Stimulated activated CD8-positive, alpha-beta memory T cell treated with anti-CD3 and anti-CD28 coated beads, Interleukin-2, amount 100 ng/mL, for 1 hour (primary cell): ENCODE measurements at places on chromosomes 5 and 9.

DNA sequence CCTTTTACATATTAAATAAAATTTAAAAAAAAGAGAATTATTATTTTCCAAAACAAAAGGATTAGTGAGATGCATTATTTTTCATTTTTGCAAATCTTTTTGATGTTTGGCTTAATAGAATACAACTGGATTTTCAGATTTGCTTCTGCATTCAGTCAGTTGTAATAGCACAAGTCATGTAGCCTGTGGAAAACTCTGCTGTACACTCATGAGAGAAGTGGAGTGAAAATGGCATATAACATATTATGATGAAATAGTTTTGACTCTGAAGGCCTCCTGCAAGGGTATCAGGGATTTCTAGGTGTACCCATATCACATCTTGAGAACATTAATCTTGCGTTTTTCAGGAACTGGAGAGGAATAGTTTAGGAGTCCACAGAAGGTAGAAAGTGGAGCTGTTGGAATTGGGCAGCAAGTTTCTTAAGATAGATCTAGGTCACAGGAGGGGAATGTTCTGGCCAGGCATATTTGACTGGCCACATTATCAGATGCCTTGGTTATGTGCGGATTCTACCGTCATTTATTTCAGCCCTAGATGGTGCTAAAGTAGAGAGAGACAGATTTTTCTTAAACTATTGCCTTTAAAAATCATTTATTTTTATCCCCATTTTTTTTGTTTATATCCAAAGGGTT lies 16.4 kb downstream of the LNPEP start:
- DNase-seq: no peak

DNA sequence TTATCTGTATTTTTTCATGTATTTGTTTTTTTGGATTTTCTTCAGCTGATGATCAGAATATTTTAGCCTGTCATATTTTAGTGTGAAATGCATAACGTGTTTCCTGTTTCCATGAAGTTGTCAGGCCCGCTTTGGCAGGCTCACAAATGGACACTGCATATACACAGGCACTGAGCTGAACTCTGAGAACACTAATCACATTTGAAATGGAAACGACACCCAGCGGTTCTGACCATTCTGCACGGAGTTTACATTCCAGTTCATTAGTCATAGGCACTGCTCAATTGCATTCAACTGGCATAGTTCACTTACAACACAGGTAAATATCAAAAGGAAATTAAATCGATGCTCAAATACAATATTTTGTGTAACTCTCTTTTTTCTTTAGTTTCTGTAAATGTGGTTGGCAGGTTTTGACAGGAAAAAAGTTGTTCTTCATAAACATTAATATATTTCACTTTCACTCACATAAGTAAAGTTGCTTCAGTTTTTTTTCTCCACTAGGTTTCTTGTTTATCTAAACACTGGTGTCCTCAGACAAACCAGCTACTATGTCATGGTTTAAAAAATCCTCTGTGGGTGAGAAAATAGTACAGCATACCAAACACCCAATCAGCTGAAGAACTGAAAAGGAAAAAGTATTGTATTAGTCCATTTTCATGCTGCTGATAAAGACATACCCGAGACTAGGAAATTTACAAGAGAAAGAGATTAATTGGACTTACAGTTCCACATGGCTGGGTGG lies 559.0 kb upstream of the DAP start:
- DNase-seq: no peak

DNA sequence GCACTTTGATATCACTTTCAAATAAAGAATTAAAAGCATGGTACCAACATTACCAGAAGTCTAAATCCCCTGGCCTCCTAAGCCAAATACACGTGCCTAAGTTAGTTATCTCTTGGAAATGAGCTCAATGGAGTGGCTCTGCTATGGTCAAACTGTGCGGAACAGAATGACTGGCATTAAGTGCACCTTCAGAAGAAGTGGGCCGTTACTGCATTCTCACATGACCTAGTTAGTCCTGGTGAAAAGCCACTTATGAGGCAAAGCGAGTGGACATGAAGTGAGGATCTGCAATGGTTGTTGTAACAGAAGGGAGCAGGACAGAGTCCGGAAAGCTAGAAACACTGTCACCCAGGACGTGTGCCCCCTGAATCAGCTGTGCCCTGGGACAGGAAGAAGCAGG lies 633.1 kb downstream of the IRX1 start:
- DNase-seq: no peak

- no peak for DNase-seq
These were observed 180.9 kb downstream of the MAPKAP1 start for GRCh38 chr9:125525921-125526631.

DNA sequence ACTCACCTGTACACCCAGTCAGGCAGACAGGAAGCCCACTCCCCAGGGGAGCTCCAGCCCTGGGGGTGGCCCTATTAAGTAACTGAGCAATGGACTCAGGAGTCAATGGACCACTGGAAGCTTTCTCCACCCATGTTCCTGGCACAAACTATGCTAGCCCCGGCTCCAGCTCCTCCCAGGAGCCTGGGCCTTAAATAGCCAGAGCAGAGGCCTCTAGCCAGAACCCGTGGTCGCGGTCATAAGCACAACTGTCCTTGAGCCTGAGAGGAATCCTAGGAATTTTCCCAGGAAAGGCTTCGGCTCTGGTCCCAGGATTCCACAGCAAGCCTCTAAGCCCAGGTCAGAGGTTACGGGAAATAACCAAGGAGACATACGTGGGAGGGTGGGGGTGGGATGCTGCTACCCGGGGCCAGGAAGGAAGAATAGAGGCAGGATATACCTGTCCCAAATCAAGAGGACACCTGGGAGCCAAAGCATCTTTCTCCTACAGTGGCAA lies 5.5 kb downstream of the SEPTIN8 start:
- DNase-seq: no peak

DNA sequence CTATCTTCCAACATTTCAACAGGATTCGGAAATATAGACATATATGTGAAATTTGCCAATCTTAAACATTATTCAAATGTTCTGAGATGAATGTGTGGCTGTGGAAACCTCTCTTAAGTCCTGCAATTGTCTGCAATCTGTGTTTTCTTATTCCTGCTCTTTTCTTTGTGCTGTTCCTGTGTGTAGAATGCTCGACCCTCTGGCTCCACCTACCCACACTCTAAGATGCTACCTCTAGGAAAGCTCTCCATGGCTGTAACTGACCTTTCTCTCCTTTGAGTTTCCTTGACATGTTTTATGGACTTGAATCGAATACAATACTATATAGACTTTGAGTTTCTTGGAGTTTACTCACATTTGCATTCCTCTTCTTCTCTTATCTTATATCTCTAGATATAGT lies 120.6 kb upstream of the ASTN2 start:
- DNase-seq: no peak

GRCh38 chr5:60960591-60960990 lies 15.6 kb downstream of the NDUFAF2 start:
- no peak for DNase-seq

DNA sequence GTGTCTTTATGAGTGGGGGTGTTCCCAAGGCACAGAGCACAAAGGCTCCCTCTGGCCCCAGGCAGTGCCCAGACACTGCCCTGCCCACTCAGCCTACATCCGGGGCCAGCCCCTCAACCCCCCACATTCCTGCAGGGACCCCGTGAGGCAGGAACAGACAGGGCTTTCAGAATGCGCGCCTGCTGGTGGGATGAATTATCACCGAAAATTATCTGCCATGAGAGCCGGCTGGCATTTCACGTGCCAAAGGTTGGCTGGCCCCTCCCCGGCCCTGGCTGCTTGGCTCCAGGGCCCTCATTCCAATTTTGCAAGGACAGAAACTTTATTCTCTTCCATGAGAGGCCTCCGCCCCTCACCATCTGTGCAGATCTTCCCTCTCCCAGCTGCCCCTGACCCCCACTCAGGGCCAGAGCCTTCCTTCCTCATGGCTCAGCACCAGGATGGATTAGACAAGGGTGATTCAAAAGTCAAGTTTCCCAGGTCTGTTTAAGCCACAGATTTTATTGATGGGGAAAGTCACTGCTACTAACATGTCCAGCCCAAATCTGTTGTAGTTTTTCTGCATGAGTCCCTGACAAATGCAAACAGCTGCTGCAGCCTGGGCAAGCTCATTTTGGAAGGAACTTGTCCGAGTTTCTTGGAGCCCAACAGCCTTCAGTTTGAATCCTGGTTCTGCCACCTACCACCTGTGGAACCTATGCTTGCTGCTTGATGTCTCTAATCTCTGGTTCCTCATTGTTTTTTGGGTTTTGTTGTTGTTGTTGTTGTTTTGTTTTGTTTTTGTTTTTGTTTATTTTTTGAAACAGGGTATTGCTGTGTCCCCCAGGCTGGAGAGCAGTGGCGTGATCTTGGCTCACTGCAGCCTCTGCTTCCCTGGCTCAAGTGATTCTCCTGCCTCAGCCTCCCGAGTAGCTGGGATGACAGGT lies 32.3 kb upstream of the WDR38 start:
- no peak for DNase-seq

- DNase-seq: no peak
These were observed 21.3 kb downstream of the CCDC69 start for GRCh38 chr5:151202381-151203139.

GRCh38 chr9:92982130-92982529 lies 34.8 kb downstream of the FGD3 start:
- DNase-seq: no peak

DNA sequence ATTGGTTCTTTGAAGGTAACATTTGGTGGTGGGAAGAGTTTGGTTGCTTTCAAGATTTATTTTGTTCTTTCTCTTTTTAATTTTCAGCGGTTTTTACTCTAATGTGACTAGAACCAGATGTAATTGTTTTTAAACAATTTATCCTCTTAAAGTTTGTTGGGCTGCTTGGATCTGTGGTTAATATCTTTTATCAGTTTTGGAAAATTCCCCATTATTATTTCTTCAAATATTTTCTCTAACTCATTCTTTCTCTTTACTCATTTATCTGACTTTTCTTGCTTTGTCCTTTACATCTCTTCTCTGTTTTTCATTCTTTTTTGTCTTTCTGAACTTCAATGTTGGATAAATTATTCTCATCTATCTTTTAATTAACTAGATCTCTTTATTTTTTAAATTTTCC lies 29.9 kb downstream of the FCHO2 start:
- DNase-seq: no peak
